ENCODE measurements at places on chromosomes 4 and X.
A peak's percentile ranks its signal among the peaks of the same experiment; 100 is the strongest.

GRCh38 chrX:151000861-151001331, 17.8 kb downstream of the HMGB3 start:
- no peak for DNase-seq

DNA sequence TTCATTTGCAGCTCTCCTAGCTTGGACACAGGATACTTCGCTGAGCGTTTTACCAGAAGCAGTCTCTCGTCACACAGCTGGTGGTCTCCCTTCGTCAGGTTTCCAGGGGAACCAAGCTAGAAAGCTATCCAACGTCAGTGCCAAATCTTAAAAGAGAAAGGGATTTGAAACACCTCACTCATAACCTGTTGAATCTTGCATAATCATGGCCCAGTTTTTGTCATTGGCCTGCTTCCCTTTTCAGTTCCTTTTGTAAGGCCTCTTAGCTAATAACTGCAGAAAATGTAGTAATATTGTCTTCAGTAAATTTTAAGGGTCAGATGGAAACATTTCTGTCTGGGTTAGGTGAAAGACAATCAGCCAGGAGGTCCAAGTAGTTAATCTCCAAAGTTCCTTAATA, 22.0 kb downstream of the RAB39B start:
- no peak for DNase-seq

DNA sequence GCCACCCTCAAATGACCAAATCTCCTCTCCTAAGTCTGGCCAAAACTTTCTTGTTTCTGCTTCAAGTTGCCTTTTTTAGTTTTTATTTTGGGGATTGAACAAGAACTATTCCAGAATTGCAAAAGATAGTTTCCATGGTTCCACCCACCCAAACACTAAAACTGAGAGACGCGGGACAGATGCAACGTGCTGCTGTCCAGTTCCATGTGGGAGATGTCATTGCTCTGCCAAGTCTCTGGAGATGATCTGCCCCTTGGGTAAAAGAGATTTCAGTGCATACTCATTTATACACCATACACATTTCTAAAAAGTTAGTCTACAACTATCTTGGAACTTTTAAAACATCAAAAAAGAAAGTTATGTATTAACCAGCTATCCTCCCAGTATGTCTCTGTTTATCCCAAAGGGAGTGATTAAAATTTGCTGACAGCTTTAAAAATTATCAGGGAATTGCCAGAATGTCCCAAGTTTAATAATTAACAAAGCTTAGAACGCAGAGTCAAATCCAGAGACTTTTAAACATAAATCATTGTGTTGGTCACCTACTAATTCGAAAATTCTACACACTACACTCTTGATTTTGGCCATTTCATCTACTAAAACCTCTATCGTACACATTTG, 3.2 kb downstream of the MAOB start:
- DNase-seq: no peak

DNA sequence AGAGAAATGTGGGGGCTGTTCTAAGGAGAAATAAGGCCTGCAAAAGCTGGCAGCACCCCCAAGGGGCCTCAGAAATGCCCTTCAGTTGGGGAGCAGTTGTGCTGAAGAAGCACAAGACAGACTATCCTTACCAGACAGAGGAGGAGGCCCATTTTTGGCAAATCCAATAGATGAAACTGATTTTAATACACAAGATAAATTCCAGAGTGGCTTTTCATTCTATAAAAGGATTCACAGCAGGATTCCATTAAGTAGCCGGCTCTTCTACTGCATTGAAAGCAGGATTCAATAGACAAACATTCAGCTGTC, 8.1 kb downstream of the SEPTIN6 start:
- no peak for DNase-seq

DNA sequence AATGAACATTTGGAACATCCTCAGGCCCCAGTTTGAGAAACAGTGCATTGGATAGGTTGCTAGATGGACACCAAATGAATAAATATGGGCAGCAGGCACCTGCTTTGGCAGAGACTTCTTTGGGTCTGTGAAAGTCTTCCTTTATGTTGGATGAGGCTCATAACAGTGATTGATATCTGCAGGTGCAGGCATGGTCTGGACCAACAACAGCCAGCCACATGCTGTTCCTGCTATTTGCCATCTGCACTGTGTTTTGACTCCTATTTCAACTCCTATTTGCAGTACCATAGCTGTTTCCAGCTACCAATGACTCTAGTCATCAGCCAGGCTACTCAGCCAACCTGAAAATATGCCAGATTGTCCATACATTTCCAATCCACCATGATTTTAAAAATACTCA, 60.9 kb downstream of the ANAPC4 start:
- no peak for DNase-seq

DNA sequence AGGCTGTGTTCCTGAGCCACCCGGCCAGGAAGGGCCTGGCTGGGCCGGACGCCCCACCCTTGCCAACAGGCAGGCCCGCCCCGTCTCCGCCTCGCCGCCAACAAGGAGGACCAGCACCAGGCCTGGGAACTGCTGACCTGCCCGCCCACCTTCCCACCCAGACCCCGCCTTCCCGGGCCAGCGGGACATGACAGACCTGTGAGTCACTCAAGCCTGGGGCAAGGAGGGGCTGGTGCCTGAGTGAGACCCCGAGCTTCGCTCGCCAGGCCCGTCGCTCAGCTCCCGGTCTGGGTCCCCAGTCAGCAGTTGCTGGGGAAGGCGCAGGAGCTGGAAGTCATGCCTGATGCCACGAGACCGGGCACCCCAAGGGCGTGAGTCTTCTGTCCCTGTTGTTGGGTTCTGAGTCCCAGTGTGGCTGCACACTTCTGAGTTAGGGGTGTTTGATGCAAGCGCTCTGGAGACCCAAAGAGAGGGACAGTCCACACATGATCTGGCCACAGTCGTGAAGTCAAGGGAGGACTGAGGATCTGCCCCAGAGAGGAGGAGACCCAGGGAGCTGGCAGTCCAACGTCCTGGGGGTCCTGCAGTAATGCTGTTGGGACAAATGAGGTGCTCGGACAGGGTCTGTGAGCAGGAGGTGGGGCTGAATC, at the start of gene DNASE1L1:
DNASE1L1 (minus strand) TSS at position 33 of the 650 bp plus-strand sequence. CDS start 3,686 bp downstream, outside the sequence.
- DNase-seq: no peak

DNA sequence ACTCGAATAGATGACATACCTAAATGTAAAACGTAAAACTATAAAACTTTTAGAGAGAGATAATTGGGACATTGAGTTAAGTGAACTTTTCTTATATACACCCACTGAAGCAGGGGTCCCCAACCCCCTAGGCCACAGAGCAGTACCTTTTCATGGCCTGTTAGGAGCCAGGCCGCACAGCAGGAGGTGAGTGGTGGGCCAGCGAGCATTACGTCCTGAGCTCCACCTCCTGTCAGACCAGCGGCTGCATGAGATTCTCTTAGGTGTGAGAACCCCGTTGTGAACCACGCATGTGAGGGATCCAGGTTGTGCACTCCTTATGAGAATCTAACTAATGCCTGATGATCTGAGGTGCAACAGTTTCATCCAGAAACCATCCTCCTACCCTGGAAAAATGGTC, 114.8 kb downstream of the HMX1 start:
- DNase-seq: no peak

- no peak for DNase-seq
These were observed 82.3 kb downstream of the NEK1 start for GRCh38 chr4:169530048-169530447.

GRCh38 chr4:6328526-6328925, 58.9 kb downstream of the WFS1 start:
- DNase-seq: no peak

- DNase-seq: peak; percentile 3
These were observed at the start of gene RAB39B for GRCh38 chrX:155263854-155264628. Gene RAB39B (minus strand): TSS chrX:155264491. CDS start chrX:155264288, 203 bp downstream.

DNA sequence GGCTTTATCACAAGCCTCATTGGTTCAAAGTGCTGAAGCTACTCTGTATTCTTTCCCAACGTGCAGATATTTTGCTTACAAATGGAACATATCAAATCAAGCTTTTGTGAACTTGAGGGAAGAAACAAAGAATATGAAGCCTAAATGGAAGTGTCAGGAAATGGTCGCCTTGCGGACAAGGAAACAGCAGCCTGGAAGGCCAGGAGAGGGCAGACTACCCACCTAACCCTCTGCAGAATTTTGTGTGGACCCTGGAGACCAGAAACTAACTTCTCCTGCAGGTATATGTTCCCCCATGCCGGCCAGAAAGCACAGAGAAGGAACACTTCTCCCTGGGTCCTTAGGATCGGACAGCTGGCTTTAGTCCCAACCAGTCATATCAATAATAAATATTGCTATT, 1425.8 kb downstream of the PCDH7 start:
- no peak for DNase-seq

GRCh38 chr4:105572296-105572695, 19.9 kb downstream of the ARHGEF38 start:
- no peak for DNase-seq

DNA sequence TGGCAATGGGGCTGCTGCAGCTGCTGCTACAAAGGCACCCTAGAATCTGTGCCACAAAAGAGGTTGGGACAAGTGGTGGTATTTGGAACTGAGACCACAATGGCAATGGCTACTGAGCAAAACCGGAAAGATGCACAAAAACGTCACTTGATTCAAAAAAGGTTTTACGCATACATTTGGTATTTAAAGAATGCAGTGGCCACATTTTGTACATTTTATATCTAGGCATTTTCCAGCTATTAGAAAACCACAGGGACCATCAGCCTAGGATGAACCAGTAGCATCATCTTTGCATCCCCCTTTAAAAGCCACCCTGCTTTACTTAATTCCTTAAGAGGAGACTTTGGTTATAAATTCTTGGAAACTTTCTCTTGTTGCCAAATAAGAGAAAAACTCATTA, 104.8 kb upstream of the CXCL13 start:
- DNase-seq: no peak

DNA sequence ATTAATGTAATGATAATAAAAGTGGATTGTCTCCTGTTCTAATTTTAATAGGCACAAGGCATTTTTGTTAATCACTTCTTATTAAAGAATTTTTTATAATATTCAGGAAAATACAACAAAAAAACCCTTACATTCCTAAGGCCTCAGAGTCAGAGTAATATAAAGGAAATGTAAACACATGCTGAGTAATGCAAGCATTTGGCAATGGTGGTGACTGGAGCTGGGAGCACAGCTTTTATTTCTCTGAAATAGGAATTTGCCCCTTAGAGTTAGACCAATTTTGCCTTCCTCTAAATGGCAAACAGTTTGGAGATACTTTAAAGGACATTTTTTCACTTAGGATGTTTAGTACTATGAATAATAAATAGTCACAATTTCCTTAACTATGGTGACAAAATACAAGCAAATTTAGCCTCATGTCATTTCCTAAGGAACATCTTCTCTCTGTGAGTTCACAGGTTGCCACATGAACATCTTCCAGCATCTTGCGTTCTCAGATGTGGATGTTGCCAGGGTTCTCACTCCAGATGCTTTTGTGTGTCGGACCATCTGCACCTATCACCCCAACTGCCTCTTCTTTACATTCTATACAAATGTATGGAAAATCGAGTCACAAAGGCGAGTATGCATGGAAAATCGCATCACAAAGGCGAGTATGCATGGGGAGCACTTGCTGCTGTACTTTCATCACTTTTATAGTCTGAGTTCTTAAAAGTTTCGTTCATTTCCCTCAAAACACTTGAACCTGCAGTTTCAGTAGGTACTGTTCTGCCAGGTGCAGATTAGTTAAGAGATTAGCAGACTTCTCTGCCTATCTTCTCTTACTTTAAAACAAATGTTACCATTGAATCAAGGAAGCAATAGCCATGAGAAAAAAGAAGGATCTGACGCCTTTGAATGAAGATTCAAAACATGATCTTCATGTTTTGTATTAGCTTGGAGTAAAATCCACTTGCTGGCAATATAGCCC, 15.9 kb upstream of the F11 start:
- DNase-seq: no peak

- DNase-seq: no peak
These were observed 63.1 kb downstream of the SLC10A7 start for GRCh38 chr4:146458594-146458993.

- peak; percentile 58 for DNase-seq
These were observed 8.3 kb downstream of the S100G start for GRCh38 chrX:16658284-16658683.

- DNase-seq: no peak
These were observed 186.6 kb downstream of the IL1RAPL1 start for GRCh38 chrX:28773807-28774206.

- no peak for DNase-seq
These were observed 822.6 kb downstream of the GLUD2 start for GRCh38 chrX:121869876-121870477.

DNA sequence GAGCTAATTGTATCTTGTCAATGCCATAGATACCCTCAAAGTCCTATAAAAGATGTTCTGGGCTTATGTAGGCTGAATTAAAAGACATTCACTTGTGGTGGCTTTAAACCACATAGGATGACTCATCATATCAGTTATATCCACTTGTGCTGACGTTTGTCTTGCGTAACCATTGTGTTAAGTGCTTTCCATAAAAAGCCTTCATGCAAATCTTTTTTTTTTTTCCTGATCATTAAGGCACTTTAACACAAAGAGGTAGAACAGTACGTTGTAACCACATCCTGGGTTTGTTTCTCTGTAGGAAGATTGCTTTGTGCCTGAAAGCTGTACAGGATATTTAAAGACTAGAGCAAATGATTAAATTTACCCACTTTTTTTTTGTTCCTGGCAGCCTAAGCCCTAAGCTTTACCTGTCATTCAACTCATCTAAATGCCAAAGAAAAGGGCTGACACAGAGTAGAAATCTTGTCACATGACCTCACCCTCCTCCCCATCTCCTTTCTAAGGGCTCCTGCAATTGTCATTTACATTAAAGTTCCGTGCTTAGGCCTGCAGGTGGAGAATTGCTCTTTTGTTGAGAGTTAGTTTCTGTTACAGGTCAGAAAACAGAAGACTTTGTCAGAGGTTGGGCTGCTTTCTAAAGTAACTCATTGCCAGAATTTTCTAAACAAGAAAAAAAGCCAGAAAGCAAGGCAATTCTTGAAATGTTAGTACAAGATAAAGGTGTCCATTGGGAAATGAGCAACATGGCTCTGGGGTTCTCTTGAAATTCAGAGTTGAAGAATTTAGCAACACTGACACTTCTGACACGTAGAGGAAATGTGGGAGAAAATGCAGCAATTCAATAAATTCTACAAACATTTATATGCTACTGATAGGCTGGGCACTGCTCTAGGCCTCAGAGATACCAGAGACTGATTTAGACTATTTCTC, 555.6 kb downstream of the PPARGC1A start:
- peak; percentile 4 for DNase-seq

- no peak for DNase-seq
These were observed 323.1 kb upstream of the DKK2 start for GRCh38 chr4:107359208-107359607.

GRCh38 chrX:154012336-154012991, 7.2 kb downstream of the IRAK1 start:
- no peak for DNase-seq

DNA sequence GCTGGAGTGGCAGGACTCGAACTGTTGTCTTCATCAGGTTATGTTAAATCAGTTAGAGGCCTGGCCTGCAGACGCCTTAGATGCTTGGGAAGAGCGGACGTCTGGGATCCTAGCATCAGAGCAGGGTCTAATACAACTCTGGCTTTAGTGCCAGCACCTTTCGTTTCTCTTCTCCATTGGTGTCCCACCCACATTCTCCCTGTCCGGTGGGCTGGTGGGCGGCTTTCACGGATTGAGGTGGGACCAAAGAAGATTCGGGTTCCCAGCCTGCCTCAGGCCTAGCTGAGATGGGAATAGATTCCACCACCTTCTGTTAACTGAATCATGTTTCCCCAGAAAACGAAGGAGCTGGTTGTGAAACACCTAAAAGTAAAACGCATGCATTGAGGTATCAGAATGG, 939 bp downstream of the PDK3 start:
- no peak for DNase-seq

GRCh38 chr4:79650794-79651431, 242.9 kb upstream of the GK2 start:
- no peak for DNase-seq

- DNase-seq: no peak
These were observed 3.9 kb downstream of the AVPR2 start for GRCh38 chrX:153908219-153908860.

- DNase-seq: no peak
These were observed 825 bp upstream of the RASGEF1B start for GRCh38 chr4:81472281-81473182.

All from GM04503 (cell line).